ENCODE measurements at places on chromosomes 5 and 9. TPM values are rescaled to one million over a fixed set of nuclear protein-coding genes. Genes with fewer than 3 reads are reported as not detected.

PDZD2 gene
- 1.1 TPM for polyA plus RNA-seq

IL7R gene
- 3.4 TPM for polyA plus RNA-seq

NXNL2 gene
- 0.14 TPM for polyA plus RNA-seq

CAMK4 gene
- 1.2 TPM for polyA plus RNA-seq

STPG3 gene
- not detected for polyA plus RNA-seq

LHX6 gene
- 0.10 TPM for polyA plus RNA-seq
